Activated CD4-positive, alpha-beta T cell treated with anti-CD3 and anti-CD28 coated beads, Interleukin-2, amount 50 U/mL, for 48 hours (primary cell): ENCODE measurements at places on chromosomes 4 and X.

DNA sequence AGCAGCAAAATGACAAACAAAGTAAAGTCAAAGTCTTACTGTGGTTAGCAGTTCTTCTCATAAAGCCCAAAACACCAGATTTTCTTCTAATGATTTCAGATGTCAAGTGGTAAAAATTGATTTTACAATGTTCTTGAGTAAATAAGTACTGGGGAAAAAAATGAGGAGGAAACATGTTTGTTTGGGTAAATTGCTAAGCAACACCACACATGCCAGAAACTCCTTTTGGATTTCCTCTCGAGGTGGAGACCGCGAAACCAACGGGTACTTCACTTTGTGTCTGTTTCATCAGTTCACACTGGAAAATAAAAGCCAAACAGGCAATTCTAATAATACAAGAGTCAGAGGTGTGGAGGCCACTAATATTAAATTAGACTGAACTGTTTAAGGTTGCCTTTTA lies 4.6 kb upstream of the PKD2 start:
- DNase-seq = no peak

DNA sequence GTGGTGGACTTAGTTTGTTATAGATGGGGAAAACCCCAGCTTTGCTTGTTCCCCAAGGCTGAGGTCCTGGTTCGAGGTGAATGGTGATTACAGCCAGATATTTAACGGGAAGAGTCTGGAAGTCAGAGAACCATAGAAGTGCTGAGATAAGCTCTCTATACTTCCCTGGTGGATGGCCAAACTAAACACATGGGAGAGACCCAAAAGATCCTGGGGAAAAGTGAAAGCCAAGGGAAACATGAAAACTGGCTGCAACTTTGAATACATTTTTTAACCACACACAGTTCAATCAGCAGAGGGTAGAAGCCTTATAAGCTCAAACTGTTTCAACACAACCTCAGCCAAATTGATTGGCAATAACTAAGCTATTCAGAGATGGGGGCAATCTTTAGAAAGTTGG lies 29.3 kb upstream of the SRPX start:
- DNase-seq = no peak

- peak; percentile 34 for DNase-seq
Measured at GRCh38 chr4:184163813-184164212, 53.9 kb downstream of the ENPP6 start.

- no peak for DNase-seq
Measured at GRCh38 chr4:29046781-29047180, 1673.4 kb upstream of the PCDH7 start.

DNA sequence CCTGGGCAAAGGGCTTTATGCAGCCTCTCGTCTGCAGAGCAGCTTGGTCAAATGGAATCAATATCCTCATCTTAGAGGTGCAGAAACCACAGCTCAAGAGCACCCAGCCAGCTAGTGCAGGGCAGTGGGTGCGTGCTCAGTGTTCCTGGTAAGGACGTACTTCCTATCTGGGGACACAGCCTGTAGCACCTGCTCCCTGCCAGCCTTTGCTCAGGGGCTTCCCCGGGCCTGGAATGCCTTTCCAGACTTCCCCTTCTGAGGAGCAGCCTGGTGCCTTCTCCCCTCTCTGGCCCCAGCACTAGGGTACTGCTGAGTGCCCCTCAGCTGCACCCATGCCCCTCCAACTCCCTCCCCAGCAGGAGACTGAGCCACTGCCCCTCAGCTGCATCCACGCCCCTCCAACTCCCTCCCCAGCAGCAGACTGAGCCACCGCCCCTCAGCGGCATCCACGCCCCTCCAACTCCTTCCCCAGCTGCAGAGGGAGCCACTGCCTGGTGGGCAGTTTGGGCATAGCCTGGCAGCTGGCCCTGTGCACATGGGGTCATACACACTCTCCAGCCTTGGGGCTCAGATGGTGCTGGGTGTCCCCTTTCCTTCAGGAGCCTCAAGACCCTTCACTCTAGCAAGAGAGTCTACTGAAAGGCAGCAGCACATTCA lies 42.2 kb upstream of the AFAP1 start:
- no peak for DNase-seq

DNA sequence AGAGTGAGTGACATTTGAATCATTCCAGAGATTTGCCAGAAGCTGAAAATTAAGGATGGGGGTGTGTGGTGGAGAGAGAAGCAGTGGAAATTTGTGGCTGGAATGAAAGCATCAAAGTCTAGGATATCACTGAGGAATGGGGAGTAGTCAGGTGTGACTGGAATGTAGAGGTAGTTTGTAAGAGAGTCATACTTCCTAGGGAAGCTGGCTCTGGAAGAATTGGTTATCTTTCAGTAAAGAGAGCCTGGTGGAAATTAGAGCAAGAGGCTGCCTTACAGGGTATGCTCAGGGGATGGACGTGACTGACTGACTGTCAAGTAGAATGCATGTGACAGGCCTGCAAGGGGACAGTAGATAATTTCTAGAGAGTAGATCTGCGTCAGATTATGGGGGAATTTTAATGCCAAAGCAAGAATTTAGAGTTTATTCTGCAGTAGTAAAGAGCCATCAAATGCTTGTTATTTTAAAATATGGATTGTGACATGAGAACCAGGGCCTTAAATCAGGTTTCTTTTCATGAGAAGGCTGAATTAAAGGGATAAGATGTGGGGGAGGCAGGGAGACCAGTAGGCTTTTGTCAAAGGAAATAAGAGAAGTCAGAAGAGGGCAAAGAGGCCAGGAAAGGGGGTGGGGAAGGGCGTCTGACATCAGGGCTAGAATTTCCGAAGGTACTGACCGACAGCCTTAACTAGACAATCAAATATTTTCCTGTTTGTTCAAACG lies 109.9 kb downstream of the AFF1 start:
- DNase-seq = no peak

GRCh38 chrX:40244980-40245379 lies 147.2 kb upstream of the BCOR start:
- DNase-seq = no peak

- no peak for DNase-seq
Measured at GRCh38 chrX:119406776-119407175, 7.6 kb downstream of the SLC25A43 start.

DNA sequence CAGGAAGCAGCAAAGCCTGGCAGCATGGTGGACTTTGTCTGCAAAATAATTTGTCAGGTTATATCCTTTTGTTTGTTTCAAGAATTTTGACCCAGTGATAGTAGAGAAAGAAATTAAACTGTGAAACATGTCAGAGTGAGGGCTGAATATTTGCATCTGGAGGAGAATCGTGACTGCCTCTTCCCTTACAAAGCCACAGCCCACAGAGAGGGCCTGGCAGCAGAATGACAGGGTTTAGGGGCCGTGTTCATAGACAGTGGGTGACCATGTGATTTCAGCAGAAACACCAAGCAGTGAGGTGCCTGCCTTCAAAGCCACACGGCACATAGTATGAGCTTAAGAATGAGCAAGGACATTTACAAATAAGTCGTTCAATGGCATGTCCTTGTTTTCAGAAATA lies 24.4 kb upstream of the PLAC8 start:
- no peak for DNase-seq

DNA sequence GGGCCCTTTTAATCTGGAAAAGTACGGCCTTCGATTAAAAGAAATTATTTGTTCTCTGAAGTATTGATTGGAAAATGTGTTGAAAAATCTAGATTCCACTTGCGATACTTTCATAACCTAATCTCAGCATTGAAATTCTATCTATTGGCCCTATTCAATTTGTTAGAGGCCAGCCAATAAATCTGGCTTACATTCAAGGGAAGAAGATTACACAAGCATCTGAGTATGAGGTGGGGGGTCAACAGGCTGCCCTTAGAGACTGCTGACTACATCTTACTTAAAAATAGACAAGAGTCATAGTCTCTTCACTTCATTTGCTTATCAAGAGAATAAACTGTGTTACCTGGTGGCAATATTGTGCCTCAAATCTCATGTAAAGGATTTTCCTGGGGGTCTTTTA lies 248.0 kb upstream of the KCNIP4 start:
- no peak for DNase-seq

DNA sequence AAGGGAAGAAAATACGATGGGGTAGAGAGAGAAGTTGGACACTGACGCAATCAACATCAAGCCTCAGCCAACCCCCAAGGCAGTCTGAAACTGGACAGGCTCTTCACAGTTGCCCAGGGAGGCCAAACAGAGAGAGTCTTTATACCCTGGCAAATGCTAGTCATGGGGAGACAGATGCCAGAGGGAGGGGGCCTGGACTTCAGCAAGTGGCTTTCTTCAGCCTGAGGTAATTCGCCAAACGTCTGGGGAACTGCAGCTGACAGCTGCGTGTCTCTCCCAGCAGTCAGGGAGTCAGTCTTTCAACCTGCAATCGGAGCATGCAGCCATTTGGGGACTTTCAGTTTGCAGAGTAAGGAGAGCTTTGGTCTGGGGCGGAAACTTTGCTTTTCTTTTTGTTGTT lies 521.6 kb downstream of the TRIML1 start:
- no peak for DNase-seq

- no peak for DNase-seq
Measured at GRCh38 chr4:24774452-24774851, 20.9 kb upstream of the SOD3 start.

DNA sequence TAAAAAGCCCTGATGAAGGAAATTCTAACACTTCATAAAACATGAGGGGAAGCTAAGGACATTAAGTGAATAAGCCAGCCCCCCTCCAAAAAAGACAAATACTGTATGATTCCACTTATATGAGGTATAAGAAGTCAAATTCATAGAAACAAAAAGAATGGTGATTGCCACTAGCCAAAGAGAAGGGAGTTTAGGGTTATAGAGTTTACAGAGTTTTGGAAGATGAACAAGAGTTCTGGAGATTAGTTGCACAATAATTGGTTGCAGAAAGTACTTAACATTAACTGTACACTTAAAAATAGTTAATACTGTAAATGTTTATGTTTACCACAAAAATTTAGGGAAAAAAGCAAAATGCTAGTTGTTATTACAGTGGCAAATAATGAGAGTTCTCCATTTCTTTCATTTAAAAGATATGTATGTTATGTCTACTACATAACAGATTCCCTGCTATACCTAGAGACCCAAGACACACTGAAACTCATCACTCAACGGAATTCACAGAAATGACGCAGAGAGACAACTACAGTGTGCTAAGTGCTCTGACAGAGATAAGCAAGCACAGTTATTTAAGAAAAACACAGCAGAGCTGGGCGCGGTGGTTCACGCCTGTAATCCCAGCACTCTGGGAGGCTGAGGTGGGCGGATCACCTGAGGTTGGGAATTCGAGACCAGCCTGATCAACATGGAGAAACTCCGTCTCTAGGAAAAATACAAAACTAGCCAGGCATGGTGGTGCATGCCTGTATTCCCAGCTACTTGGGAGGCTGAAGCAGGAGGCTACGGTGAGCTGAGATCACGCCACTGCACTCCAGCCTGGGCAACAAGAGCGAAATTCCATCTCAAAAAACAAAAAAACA lies 37.2 kb downstream of the EIF4E start:
- DNase-seq = no peak

DNA sequence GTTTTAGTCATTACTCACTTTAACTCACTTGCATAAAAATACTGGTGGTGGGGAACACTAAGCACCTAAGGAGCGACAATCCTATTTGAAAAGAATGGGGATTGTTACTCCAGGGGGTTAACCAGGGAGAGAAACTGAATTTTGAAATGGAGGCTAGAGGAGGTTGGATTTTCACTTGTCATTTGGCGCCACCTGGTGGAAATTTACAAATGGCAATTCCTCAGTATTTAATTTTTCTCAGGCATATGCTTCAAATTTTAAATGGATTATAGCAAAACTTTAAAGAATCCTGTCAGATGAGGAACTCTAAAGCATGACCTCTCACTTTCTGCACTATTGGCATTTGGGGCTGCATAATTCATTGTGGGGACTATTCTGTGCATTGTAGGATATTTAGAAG lies 2.7 kb upstream of the GEMIN8 start:
- peak; percentile 50 for DNase-seq

DNA sequence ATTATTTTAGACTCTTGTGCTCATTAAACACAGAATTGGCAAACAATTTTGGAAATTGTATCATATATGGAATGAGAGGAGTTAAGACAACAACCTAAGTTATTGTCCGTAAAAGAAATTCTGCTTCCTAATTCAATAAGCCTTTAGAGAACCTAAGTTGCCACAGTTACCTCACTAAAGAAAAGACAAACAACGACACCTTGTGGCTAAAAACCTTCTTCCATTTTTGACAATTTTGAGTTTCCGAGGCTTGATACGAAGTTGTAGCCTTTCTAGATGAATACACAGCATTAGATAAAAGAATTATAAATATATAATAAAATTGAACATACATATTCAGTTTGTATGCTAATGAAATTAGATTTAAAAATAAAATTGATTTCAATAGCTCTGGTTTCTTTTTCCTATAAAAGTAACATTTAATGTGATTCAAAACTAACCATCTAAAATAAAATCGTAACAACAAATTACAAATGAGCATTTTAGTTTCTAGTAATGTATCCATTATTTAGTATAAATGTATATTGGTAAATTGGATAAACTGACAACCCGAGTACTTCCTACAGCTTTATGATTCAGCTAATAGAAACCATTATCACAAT lies 275.1 kb downstream of the GPM6A start:
- DNase-seq = no peak

DNA sequence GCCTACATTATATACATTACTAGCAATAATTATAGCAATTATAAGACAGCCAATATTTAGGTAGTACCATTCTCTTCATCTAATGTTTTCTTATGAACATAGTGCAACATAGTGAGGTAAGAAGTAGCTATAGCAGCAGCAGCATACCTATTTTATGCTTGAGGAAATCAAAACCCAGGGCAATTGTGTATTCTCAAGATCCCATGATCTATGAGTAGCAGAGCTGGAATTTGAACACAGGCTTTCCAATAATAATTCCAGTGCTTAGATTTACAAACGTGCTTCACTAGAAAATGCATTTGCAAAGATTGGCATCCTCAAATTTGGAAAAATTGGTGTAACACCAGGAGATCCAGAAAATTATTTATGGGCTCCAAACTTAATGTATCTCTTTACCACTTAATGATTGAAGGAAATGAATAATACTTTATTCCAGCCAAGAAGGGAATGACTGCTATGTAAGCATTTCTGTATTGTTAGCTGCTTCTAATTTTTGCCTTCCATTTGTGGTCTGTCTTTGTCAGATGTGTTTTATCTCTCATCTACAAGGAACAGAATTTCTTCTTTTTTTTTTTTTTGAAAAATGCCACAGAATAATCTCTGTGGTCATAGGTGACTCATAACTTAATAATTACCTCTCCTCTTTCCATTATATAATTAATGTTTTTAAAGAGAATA lies 451.1 kb downstream of the ARAP2 start:
- no peak for DNase-seq

GRCh38 chr4:169921237-169921636 lies 105.0 kb downstream of the MFAP3L start:
- no peak for DNase-seq
